ENCODE measurements at places on chromosomes 7 and 10.

GRCh38 chr7:39741942-39742623, 118.7 kb downstream of the RALA start:
- no peak for DNase-seq

- no peak for DNase-seq
Measured at GRCh38 chr10:56728349-56728748, 367.3 kb upstream of the ZWINT start.

DNA sequence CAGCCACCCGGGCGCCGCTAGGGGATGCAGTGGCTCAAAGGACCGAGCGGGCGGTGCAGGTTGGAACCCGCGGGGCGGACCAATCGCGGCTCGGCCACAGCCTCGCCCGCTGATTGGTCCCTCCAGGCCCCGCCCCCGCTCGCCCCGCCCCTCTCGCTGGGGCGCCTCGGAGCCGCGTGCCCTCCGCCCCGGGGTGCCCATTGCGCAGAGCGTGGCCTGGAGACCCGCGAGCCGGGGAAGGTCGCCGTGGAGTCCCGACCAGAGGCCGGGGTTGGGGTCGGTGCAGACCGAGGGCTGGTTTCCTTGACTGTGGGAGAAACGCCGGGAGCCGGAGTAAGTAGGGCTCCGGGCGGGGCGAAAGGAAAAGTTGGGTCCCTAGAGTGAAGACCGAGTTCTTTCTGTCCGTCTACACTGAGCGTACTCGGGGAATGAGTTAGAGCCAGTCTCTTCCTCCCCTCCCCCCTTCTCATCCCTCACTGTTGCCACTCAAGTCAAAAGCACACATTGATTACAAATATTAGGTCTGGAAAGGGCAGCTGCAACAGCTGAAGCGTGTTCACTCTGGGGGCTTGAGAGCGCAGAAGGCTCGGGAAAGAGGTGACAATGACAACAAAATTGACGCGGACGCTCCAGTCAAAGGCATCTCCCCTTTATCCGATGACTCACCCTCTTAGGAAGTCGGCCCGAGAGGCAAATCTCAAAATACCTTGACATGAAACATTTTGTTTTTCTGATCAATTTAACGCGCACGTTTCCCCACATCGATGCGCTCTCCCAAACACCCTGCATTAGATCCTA, 843 bp upstream of the GATA3 start:
- DNase-seq: no peak

DNA sequence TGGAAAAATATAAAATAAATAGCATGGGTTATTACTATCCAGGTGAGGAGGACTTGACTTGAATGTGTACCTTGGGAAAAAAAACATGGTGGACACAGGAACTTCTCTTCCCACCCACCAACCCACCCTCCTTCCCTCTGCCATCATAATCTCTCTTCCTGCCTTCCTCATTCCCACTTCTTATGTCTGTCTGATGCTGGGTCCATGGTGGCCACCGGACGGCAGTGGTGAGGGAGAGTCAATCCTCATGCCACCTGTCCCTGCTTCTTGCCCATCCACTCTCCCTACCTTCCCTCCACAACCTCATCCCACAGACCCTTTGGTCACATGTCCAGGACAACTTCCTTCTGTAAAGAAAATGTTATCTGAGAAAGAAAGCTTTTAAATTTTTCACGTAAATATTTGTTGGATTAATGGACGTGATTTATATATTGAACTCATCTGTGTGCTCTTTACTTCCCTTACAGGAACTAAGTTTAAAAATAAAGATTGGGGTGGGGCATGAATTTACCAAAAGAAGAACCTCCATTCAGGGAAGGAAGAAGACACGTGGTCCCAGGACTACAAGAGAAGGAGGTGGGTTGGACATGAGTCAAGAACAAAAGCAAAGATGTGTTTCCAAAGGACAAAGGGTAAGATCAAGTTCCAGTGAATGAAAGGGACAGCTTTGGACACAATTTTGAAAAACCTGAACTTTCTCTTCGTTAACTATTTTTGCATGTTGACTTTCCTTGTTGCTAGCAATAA, 104.5 kb downstream of the PIP4K2A start:
- no peak for DNase-seq

- DNase-seq: no peak
Measured at GRCh38 chr7:11858622-11859302, 26.8 kb upstream of the THSD7A start.

DNA sequence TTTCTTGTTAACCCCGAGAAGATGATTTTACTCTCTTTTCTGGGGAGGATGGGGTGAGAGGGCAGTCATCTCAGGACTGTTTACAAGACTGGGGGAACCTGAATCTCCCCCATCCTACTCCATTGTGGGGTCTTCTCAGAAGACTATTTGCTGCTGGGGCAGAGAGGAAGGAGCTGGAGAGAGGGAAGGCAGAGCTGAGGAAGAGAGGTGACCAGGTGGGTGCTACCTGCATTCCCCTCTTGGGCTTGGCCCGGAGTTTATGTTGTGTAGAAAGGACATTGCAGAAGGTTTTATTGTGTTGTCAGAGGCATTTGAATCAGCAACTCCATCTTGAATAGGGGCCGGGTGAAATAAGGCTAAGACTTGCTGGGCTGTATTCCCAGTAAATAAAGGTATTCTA, 247.1 kb upstream of the GALNT17 start:
- DNase-seq: no peak

DNA sequence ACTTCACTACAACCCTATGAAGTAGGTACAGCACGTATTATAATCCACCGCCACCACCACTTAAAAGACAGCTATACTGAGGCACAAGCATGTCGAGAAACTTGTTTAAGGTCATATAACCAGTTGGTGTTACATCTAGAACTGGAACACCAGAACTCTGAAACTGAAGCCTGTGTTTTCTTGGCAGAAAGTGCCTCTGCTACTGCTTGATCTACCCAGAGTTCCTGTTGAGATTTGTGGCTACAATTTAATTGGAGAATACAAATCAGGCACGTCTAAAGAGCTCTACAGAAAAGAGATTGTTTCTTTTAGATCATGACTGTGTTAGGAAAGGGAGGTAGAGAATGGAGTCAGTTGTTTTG, 4.3 kb upstream of the ADD3 start:
- no peak for DNase-seq

DNA sequence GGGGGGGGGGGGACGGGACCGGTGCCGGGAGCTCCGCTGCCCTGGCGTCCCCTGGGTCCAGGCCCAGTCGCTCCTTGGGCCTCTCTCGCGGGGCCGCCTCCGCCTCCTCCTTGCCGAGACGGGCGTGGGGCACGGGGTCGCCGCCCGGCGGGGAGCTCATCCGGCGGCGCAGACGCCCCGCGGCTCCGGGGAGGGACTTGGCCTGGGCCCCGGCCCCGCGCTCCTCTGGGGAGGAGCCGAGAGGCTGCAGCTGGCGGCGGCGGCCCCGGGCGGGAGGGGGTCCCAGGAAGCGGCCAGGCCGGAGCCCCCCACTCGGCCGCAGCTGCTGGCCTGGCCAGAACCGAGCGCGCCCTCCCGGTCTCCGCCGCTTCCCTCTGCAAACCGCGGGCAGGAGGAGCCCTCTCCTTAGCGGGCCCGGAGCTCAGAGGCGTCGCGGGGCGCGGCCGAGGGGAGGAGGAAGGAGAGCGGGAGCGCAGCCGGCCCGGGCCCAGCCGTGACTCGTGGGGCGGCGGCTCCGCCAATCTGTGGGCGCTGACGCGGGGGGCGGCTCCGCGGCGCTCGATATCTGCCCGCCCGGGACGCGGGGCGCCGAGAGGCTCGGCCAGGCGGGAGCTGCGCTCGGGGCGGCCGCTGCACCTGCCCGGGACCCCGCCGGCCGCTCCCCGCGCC, at the start of gene FAM20C:
FAM20C (plus strand) TSS at position 591 of the 669 bp plus-strand sequence. CDS start 629 bp downstream, outside the sequence.
- DNase-seq: no peak

- no peak for DNase-seq
Measured at GRCh38 chr10:43299579-43299978, 32.7 kb upstream of the RASGEF1A start.

DNA sequence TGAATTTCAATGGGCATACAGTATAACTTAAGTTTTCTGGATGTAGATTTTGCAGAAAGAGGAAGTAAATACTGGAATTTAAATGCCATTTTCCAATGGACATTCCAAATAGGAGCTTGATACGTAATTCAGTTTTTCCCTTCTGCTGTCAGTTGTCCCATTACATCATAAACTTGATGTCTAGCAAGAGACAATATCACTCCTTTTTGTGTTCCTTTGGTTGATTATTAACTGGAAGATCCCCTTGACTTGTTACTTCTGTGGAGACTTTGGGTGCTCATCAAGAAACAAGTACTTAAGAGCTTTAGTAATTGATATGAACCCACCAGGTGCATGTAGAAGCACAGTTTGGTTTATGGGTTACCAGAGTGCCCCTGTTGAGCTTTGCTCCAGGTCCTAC, 116.1 kb downstream of the ST7 start:
- DNase-seq: no peak

GRCh38 chr7:70344726-70345125, 746.5 kb downstream of the AUTS2 start:
- DNase-seq: no peak

Data from NCI-H1417 treated with DMSO at 0.1 percent for 48 hours (cell line).